ENCODE measurements at places on chromosomes 3 and 15.

DNA sequence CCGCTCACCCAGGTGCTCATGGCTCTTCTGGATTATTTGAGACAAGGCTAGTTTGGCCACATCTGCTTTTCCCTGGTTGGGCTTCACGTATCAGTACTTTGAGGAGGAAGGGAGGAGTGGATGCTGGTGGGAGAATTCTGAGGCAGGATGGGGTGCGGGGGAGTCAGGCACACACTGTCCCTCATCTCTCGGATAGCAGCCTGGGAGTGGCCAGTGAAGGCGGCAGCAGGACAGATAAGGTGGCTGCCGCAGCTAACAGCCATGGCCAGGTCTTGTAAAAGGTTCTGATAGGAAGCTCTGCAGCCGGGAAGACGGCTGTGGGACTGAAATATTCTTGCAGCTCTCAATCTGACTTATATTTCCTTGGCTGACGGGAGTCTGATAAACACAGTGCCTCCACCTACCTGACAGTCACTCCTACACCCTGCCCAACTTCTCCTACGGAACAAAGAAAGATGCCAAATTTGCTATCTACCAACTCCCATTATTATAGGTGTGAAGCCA is 87.3 kb downstream of the MESD start:
- DNase-seq, result no peak

- peak; percentile 82 for DNase-seq
Measured at GRCh38 chr3:11060500-11061251, 68.1 kb downstream of the SLC6A1 start.

DNA sequence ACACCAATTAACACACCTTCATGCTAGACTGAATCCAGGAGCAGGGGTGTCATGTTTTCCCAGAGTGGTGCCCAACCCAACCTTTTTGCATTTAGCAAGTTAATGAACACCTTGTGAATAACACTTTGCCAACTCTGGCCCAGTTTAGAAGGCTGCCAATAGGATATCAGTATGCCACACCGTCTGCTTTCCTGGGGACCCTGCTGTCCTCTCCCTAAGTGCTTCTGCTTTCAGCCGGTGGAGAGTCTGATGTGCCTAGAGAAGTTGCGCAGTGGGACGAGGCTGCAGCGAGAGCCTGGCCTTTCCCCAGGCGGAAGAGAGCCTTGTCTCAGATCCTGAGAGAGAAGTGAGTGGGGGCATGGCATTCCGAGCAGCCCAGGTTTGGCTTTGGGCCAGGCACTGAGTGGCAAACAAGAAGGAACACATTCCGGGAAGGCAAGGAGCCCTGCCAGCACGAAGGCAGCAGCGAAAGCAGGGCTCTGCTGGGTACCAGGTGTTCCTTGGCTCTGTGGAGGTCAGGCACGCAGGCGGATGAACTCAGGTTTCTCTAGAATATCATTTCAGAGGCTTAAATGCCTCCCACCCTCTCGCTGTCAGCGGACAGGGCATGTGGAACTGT is 36.9 kb downstream of the SENP8 start:
- DNase-seq, result peak; percentile 39

GRCh38 chr15:67242708-67243111 is 11.8 kb downstream of the AAGAB start:
- DNase-seq, result peak; percentile 53

- DNase-seq, result peak; percentile 79
Measured at GRCh38 chr3:110343376-110343775, 728.2 kb upstream of the NECTIN3 start.

- no peak for DNase-seq
Measured at GRCh38 chr15:69223083-69223813, 62.8 kb downstream of the GLCE start.

- DNase-seq, result peak; percentile 10
Measured at GRCh38 chr15:85443593-85444087, 63.2 kb downstream of the AKAP13 start.

- no peak for DNase-seq
Measured at GRCh38 chr3:7520593-7520992, 659.7 kb downstream of the GRM7 start.

DNA sequence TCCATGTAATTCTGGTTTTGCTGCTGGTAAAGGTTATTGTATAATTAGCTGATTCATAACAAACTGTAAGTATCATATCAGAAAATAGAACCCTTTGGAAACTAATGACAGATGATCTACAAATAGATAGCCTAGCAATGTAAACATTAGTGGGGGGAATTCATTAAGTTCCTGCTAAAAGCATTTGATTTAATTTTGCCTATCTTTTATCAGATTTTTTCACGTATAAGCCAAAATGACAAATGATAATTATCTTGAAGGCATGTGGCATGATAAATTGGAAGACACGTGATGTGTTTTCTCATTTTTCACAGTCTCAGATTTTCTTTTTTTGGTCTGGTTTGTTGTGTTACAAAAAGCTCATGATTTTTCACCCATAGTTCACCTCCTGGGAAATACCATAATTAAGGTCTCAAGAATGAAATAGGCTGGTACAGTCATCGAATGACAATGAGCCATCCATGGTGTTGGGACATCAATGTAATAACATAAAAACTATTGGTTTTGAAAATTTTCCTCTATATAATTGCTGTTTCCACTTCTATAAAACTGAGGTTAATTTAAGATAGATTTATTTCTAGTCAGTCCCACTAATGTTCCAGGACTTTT is 325.9 kb upstream of the TBL1XR1 start:
- peak; percentile 47 for DNase-seq

DNA sequence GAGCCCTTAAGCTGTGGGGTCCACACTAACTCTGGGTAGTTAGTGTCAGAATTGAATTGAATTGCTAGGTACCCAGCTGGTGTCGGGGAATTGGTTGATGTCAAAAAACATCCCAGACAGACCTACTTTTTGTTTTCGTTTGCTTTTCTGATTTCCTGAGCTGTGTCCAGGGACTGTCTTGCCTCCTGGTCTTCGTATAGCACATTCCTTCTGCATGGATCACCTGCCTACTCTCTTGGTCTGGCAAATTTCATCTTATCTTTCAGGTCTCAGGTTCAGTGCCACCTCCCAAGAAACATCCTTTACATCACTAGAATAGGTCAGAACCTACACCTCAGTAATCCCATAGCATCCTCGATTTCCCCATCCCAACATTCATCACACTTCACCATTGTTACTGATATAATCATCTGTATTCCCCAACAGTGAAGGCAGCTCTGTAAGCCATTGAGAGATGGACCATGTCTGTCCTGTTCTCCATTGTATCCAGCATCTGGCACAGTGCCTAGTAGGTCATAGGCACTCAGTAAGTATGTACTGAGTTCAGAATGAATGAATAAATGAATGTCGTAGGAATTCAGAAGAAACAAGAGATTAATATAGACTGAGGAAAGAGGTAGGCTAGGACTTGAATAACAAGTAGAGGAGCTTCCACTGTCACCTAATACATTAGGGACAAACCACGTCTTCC is 81.2 kb downstream of the ANP32A start:
- DNase-seq, result peak; percentile 19

DNA sequence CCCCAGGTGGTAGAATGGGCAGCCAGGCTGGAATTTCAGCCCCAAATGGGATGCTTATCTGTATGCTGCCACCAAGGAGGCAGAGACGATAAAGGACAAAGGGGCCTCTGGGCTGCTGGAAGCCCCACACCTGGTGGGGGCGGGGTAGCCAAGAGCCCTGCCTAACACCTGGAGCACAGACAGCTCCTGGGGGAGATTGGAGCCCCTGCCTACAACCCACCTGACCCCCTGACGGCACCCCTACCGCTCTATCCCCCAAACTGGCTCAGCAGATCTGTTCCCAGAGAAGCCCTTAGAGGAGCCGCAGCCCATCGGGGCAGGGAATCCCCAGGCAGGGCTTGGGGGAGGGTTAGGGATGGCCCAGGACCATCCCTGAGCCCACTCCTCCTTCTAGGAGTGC is 15.8 kb upstream of the SEMA3F start:
- no peak for DNase-seq

- no peak for DNase-seq
Measured at GRCh38 chr3:97389936-97390335, 374.6 kb upstream of the ARL6 start.

DNA sequence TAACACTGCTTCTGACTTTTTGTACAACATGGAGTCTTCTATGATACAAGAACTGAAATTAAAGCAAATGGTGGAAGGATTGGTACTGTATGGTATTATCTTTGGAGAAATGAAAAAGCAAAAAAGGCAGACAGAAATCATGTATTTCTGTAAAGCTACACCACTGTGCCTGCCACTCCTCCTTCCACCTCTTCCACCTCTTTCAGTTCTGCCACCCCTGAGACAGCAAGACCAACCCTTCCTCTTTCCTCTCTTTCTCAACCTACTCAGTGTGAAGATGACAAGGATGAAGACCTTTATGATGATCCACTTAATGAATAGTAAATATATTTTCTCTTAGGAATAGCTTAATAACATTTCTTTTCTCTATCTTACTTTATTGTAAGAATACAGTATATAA is 57.0 kb downstream of the CD200 start:
- DNase-seq, result no peak

GRCh38 chr3:52277071-52277964 is 1.1 kb downstream of the WDR82 start:
- DNase-seq, result peak; percentile 77

GRCh38 chr3:42005401-42005800 is 43.5 kb upstream of the ULK4 start:
- no peak for DNase-seq

GRCh38 chr3:71406972-71407810 is 176.3 kb downstream of the FOXP1 start:
- no peak for DNase-seq

- peak; percentile 54 for DNase-seq
Measured at GRCh38 chr3:160098261-160098908, 109.8 kb downstream of the IL12A start.

- no peak for DNase-seq
Measured at GRCh38 chr3:30518181-30518864, 88.1 kb upstream of the TGFBR2 start.

DNA sequence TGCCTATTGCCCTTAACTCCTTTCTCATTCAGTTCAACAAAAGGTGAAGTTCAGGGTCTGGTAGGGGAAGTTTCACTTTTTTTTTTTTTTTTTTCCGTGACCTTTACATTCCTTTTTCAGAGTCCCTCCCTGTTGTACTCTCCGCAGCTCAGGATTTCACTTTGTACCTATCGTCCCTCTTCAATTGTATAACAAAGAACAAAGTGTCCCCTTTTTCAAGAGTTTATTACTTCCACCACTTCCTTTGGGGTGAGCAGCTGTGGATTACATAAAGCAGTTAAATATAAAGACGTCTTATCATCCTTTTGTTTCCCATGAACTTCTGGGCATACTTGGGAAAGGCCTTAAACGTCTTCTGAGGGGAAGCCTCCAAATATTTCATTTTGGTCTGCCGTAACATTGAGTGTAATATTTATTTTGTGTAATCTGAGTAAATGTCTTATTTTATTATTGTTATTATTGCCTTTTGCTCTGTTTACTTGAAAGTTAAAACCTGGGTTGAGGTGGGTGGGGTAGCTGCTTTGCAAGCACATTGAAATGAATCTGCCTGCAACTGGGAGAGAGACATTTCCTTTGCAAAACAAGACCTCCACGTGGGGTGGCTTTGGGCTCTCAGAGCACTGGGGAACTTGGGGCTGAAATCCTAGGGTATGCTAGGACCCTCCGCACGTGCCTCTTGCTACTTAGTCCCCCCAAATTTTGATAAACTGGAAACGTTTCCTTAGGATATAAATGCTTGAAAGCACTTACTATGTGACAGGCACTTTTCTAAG is 169.4 kb downstream of the MCTP2 start:
- no peak for DNase-seq

DNA sequence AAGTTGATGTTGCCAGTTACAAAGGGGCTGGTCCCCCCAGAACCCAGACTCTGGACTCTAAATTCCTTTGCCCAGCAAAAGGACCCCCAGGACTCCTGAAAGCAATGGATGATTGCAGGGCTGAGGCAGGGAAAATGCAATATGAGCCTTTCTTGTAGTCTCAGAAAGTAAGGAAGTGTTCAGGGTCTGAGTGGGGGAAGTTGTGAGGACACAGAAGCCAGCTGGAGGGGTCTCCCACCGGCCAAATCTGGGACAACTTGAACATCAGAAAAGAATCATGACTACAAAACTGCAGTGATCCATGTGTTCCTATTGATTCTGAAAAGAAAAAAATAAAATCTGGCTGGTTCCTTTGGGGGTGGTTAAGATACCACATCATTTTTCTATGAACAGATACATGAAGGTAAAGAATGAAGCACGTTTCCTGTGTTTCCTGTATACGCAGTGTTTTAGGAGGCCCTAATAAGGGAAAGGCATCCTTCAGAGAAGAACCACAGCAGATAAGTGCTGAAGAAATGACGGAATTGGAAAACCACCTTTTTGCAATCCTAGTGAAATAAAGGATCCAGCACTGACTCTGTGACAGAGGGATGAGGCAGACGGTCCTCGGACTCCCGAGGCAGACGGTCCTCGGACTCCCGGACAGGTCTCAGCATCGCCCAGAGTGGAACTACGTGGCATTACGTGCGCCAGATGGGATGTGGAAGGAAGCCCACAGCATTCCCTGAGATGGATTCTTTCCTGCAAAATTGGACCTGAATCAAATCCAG is 22.2 kb upstream of the GRIP2 start:
- DNase-seq, result no peak

DNA sequence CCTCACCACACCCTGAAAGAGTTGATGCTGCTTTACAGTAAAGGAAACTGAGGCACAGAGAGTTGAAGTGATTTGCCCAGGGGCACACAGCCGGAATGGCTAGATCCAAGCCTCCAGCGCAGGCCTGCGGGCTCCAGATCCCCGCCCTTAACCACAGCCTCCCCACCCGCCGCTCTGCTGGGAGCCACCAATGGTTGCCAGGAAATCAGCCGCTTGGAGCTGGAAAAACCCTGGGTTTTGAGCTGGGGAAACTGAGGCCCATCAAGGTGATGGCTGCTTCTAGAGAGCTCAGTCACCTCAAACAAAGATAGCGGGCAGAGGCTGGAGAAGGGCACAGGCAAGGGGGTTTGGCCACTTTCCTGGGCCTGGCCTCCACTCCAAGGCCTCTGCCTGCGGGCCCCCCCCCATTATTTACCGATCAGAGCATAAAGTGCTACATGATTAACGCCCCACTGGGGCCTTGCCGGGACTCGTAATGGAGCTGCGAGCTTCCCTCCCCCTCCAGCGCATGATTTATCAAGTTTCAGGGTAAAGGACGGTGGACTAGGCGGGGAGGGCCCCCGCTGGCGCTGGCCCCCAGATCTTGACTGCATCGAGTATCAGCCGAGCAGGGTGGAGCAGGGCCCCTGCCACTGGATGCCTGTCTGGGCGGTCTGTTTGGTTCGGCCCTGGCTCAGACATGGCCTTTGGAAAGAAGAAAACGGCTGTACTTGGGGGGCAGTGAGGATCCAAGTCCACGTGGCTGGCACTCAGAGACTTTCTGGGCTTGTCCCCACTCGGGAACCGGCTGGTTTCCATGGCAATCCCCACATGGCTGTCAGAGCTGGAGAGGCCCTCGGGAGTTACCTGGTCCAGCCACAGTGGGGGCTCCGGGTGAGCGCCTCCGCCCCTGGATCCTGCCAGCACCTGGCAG is 9.1 kb downstream of the PLXND1 start:
- peak; percentile 79 for DNase-seq
